Stomach (tissue), 19 donors: ENCODE measurements at places on chromosomes 11 and 22. TPM values are rescaled to one million over a fixed set of nuclear protein-coding genes. Genes with fewer than 3 reads are reported as not detected.

Gene ISX
- not detected for total RNA-seq

Gene MS4A4A
- 28.1 TPM for total RNA-seq

Gene CNGA4
- total RNA-seq, result not detected

Gene BTG4
- not detected for total RNA-seq

Gene NXPE4
- not detected for total RNA-seq

Gene LRP4
- total RNA-seq, result 2.0 TPM

- H3K27me3 ChIP-seq, result no peaks in the 10 kb centered on the region
- no peaks in the 10 kb centered on the region for H3K36me3 ChIP-seq
- no peak overlapping the region for H3K4me3 ChIP-seq
- DNase-seq, result no peak
- no peaks in the 10 kb centered on the region for H3K4me1 ChIP-seq
Observed at GRCh38 chr11:88040148-88040496, 135.1 kb downstream of the RAB38 start.

GRCh38 chr22:24095826-24096757, 85.0 kb downstream of the CABIN1 start:
- H3K27ac ChIP-seq, result no peak overlapping the region
- no peaks in the 10 kb centered on the region for H3K4me1 ChIP-seq
- H3K4me3 ChIP-seq, result no peak overlapping the region
- H3K27me3 ChIP-seq, result no peaks in the 10 kb centered on the region

DNA sequence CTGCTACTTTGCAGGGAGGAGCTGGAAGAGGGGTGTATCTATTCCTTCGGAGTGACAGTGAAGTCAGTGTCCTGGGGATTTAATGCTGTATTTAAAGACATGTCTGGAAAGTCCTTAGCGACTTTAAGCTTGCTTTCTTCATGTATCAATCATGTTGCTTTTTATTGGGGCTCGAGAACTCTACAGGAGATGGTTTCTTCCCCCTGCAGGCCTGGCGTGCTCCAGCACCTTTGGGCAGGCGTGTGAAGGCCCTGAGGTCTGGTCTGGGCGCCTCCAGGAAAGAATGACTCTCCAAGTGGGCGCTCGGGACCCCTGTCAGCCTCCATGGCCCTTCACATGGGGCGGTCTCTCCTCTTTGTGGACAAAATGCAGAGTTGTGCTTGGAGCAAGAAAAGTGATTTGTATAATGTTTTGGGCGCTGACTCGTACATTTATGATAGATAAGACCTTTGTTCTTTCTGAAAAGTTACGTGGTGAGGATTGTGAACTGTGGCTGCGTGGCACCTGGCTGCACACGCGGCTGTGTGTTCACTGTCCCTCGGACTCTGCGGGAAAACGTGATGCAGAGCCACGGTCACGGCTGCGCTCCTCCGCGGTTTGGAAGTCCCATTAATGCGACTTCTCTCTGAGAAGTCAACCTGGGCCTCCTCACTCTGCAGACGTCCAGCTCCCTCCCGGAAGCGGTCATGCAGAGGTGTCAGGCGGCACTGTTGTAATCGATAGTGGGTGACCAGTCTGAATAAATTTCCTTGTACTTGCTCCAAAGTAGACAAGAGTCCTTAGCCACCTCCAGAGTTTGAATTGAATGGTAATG, 282.5 kb downstream of the TBC1D22A start:
- no peak overlapping the region for H3K4me3 ChIP-seq
- H3K4me1 ChIP-seq, result peaks cover 4% of the 10 kb centered on the region
- H3K27me3 ChIP-seq, result no peaks in the 10 kb centered on the region
- no peaks in the 10 kb centered on the region for H3K36me3 ChIP-seq
- no peak for DNase-seq

- no peaks in the 10 kb centered on the region for H3K36me3 ChIP-seq
- DNase-seq, result no peak
- no peak overlapping the region for H3K27ac ChIP-seq
Observed at GRCh38 chr11:71301858-71302533, 49.6 kb upstream of the SHANK2 start.

DNA sequence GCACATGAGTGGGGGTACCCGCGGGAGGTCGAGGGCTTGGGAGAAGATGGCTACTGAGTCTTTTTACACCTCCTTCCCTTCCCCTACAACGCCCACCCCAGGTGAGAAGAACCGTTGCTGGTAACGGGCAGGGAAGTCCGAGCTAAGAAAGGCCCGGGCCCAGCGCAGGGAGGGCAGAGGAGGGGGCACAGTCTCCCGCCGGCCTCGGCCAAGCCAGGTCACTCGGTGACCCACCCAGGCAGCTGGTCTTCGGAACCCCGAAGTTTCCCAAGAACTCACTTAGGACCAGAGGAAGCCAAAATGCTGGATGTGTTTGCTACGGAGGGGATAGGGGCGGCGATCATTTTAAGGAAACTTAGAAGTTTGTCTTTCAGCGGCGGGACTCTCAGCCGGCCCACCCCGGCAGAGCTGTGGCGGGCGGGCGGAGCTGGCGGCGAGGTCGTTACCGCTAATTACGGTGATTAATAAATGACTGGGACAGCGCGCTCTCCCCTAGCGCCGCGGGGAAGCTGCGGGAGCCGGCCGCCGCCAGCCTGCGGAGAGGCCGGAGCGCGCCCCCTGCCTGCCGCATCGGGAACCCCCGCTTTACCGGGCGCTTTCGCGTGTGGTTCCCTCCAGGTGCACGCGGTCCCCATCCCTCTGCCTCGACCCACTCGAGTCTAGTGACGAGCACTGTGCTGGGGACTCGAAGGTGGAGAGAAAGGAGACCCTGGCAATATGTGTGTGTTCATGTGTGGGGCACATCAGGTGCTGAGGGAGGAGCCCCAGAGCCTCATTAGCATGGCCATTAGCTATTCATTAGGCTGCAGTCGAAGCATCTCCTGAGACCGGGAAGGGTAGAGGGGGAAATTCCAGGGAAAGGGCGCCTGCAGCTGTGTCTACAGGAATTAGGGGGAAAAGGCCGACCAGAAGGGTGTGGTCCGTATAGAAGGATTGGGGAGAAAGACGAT, 945 bp downstream of the ROBO3 start:
- H3K36me3 ChIP-seq, result no peaks in the 10 kb centered on the region
- H3K27me3 ChIP-seq, result peaks cover 25% of the 10 kb centered on the region
- peak; percentile 78 for DNase-seq
- H3K27ac ChIP-seq, result no peak overlapping the region
- H3K4me1 ChIP-seq, result peaks cover 65% of the 10 kb centered on the region

- H3K4me1 ChIP-seq, result peaks cover 4% of the 10 kb centered on the region
- peak; percentile 26 for DNase-seq
- no peaks in the 10 kb centered on the region for H3K36me3 ChIP-seq
Observed at GRCh38 chr22:26894766-26895485, 237.5 kb downstream of the MIAT start.

- H3K27me3 ChIP-seq, result no peaks in the 10 kb centered on the region
- H3K27ac ChIP-seq, result no peak overlapping the region
- H3K4me1 ChIP-seq, result no peaks in the 10 kb centered on the region
- no peaks in the 10 kb centered on the region for H3K36me3 ChIP-seq
- DNase-seq, result no peak
Observed at GRCh38 chr22:26273011-26273675, 103.9 kb downstream of the SEZ6L start.

DNA sequence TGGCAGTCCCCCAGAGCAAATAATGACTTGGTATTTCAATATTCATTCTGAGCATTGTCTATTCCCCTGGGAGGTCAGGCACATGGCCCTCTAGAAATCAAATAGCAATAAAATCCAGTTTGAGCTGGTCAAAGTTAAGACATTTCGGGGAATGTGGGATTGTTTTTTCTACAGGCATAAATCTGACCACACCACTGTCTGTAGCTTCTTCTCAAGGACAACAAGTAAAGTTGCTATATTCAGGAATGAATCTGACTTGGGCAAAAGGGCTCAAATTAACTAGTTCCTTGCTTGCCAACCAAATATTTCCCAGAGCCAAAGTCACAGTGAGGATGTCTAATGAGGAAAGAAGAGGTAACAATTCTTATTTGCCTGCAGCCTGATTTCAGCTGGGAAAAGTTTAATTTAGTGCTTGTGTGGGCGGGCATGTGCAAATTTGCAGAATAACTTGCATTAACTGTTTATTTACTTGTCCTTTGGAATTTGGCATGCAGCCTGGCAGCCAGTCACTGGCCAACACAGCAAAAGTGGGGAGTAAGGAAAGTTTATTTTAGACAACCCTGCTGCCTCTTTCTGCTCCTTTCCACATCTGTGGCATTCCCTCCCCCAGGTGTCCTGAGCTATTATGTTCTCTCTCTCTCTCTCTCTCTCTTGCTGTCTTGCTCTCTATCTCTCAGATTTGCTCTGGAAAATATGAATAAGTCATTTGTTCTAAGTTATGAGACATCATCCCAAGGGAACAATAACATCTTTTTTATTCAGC, 51.2 kb upstream of the ARHGAP20 start:
- H3K36me3 ChIP-seq, result no peaks in the 10 kb centered on the region
- H3K4me3 ChIP-seq, result no peak overlapping the region
- peak overlapping the region; percentile 27 for H3K27ac ChIP-seq
- peak; percentile 68 for DNase-seq

DNA sequence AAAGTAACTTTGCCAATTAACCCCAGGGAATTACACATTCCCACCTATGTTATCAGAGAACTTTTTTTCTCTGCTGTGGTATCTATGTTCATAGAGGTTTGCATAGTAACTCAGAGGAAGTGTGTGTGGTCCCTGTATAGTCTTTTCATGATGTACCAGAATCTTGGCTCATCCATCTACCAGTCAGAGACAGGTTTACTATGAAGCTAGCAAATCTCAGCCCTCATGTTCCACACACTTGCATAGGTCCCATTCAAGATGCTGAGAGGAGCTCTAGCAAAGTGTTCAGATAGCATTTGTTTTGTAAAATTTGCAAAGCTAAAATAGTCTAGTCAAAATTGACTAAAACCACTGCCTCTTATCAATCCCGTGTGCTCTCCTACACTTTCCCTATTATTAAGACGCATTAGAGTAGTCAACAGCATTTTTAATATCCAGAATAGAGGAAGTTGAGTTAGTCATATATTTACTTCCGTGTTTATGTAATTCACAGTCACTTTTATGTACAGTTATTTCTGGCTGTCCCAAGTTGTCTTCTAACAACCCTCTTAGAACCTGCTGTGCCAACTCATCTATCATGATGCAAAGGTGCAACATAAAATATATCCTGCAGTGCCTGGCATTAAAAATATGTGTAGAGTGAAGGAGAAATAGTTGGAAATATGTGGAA, 184.2 kb downstream of the FAM76B start:
- DNase-seq, result no peak
- H3K36me3 ChIP-seq, result no peaks in the 10 kb centered on the region
- H3K27ac ChIP-seq, result no peak overlapping the region
- H3K4me1 ChIP-seq, result no peaks in the 10 kb centered on the region

DNA sequence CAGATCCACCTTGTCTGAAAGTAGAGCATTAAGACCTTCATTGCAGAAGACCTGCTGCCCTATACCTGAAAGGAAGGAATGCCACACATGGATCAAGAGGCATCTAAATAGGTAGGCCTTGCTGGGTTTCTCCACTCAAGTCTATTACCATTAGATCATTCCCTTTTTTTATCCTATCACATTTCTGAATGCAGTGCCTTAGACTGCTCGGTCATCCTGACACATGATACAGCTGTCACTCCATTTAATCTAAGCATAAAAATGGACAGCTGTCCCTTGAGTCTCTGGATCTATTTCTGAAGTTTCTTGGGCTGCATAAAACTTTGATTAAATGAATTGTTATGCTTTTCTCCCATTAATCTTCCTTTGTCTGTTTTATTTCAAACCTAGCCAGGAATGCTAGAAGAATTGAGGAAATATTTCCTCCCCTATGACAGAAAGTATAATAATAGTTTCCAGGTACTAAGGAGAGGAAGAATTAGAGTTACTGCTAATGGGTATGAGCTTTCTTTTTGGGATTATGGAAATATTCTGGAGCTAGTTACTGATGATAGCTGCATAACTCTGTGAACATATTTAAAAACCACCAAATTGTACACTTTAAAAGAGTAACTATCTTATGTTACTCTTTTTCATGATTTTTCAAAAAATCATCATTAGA, 88.0 kb downstream of the DLG2 start:
- H3K27ac ChIP-seq, result no peak overlapping the region
- no peaks in the 10 kb centered on the region for H3K27me3 ChIP-seq
- H3K36me3 ChIP-seq, result peaks cover 32% of the 10 kb centered on the region
- DNase-seq, result no peak
- H3K4me1 ChIP-seq, result no peaks in the 10 kb centered on the region
- no peak overlapping the region for H3K4me3 ChIP-seq

- peaks cover 11% of the 10 kb centered on the region for H3K4me1 ChIP-seq
- H3K27ac ChIP-seq, result no peak overlapping the region
- no peaks in the 10 kb centered on the region for H3K27me3 ChIP-seq
- no peak overlapping the region for H3K4me3 ChIP-seq
- no peak for DNase-seq
Observed at GRCh38 chr11:126587541-126587940, 232.1 kb downstream of the ST3GAL4 start.

DNA sequence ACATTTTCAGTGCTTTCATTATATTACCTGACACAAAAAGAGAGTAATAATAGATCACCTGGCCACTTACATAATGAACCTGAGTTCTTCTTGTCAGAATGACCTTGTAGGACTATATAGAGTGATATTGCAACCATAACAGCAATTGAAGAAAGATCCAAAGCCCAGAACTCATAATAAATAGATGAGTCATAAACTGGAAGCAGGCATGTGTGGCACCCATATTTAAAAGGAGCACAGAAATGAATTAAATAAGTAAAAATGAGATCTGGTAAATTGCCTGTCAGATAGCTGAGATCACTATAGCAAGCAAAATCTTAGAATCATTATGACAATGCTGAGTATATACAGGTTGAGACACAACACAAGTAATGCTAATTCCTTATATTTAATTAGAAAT, 331.8 kb downstream of the AASDHPPT start:
- no peaks in the 10 kb centered on the region for H3K36me3 ChIP-seq
- DNase-seq, result no peak
- no peak overlapping the region for H3K4me3 ChIP-seq
- no peaks in the 10 kb centered on the region for H3K4me1 ChIP-seq
- no peaks in the 10 kb centered on the region for H3K27me3 ChIP-seq
- H3K27ac ChIP-seq, result no peak overlapping the region

DNA sequence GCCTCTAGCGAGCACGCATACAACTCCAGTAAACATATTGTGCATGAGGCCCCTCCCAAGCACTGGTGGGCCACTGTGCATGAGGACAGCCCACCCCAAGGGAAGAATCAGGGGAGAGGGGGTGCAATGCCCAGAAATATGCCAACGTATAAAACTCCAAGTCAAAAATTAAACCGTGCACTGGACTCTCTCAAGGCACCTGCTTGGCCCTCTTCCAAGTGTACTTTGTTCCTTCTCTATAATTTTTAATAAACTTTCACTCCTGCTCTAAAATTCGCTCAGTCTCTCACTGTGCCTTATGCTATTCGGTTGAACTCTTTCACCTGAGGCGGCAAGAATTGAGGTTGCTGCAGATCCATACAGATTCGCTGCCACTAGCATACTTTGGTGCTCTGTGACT, 465.3 kb upstream of the TENM4 start:
- H3K4me1 ChIP-seq, result no peaks in the 10 kb centered on the region
- peak; percentile 43 for DNase-seq
- H3K4me3 ChIP-seq, result no peak overlapping the region
- no peaks in the 10 kb centered on the region for H3K36me3 ChIP-seq
- no peaks in the 10 kb centered on the region for H3K27me3 ChIP-seq

GRCh38 chr11:117634756-117635603, 162.0 kb downstream of the DSCAML1 start:
- H3K4me1 ChIP-seq, result no peaks in the 10 kb centered on the region
- DNase-seq, result no peak
- no peaks in the 10 kb centered on the region for H3K36me3 ChIP-seq
- no peak overlapping the region for H3K27ac ChIP-seq

GRCh38 chr22:50465066-50465930, 9.5 kb downstream of the SBF1 start:
- H3K27me3 ChIP-seq, result no peaks in the 10 kb centered on the region
- no peak overlapping the region for H3K27ac ChIP-seq
- H3K4me3 ChIP-seq, result no peak overlapping the region
- no peak for DNase-seq
- peaks cover 15% of the 10 kb centered on the region for H3K4me1 ChIP-seq
- peaks cover 82% of the 10 kb centered on the region for H3K36me3 ChIP-seq
